ENCODE measurements at places on chromosomes 1 and 21. TPM values are rescaled to one million over a fixed set of nuclear protein-coding genes. Genes with fewer than 3 reads are reported as not detected.

Gene S100A7A
- not detected for polyA plus RNA-seq

Gene REN
- 0.11 TPM for polyA plus RNA-seq

Gene CFHR3
- not detected for polyA plus RNA-seq

Gene DDR2
- 20.0 TPM for polyA plus RNA-seq

Gene CEP85
- polyA plus RNA-seq, result 15.2 TPM

Gene ZNF648
- not detected for polyA plus RNA-seq

Gene ACTL8
- polyA plus RNA-seq, result not detected

Gene RNF186
- polyA plus RNA-seq, result not detected

Gene SETD4
- 13.0 TPM for polyA plus RNA-seq

Gene FBXO42
- polyA plus RNA-seq, result 20.4 TPM

Gene KCNJ15
- polyA plus RNA-seq, result 2.4 TPM

Gene SERTAD4
- 3.5 TPM for polyA plus RNA-seq

Gene KRTAP6-3
- polyA plus RNA-seq, result not detected

Gene SELENBP1
- 40.6 TPM for polyA plus RNA-seq

Gene KMO
- polyA plus RNA-seq, result not detected

Gene NBPF10
- 0.57 TPM for polyA plus RNA-seq

Gene CD164L2
- not detected for polyA plus RNA-seq

Gene KRTAP21-1
- polyA plus RNA-seq, result not detected

Gene DCST1
- not detected for polyA plus RNA-seq

Gene CCDC28B
- 19.1 TPM for polyA plus RNA-seq

Gene INSRR
- polyA plus RNA-seq, result not detected

Gene INAVA
- polyA plus RNA-seq, result not detected

Gene ILDR2
- not detected for polyA plus RNA-seq

Gene NFASC
- not detected for polyA plus RNA-seq

Gene DEPDC1
- 3.9 TPM for polyA plus RNA-seq

Gene ICOSLG
- 0.91 TPM for polyA plus RNA-seq

Gene LMX1A
- polyA plus RNA-seq, result not detected

Gene OPTC
- not detected for polyA plus RNA-seq

Gene LCE1D
- not detected for polyA plus RNA-seq

Gene SPATA1
- 1.8 TPM for polyA plus RNA-seq

Gene CYP4A22
- polyA plus RNA-seq, result not detected

Gene MROH7
- 0.06 TPM for polyA plus RNA-seq

Gene PKP1
- polyA plus RNA-seq, result 0.01 TPM

Gene CPLANE2
- polyA plus RNA-seq, result 4.6 TPM

Gene GRIK3
- polyA plus RNA-seq, result not detected

All from endothelial cell of umbilical vein (primary cell).